ENCODE measurements at places on chromosomes 7 and 10.

DNA sequence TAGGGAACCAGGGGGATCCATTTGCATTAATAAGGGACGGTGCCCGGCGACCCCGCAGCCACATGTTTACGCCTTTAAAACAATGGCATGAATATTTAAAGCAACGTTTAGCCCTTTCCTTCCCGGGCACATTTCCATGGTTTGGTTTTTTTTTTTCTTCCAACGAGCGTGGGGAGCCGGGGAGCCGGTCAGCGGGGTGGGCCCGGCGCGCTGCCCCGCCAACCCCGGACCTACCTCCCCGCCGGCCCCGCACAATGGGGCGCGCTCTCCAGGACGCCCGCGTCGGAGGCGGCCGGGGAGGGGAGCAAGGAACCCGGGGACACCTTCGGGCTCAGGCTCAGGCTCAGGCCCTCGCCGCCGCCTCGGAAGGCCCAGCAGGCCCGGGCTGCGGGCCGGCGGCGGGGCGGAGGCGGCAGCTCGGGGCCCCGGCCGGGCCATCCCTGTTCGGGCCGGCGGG is 1.0 kb downstream of the SEPHS1 start:
- DNase-seq: no peak

DNA sequence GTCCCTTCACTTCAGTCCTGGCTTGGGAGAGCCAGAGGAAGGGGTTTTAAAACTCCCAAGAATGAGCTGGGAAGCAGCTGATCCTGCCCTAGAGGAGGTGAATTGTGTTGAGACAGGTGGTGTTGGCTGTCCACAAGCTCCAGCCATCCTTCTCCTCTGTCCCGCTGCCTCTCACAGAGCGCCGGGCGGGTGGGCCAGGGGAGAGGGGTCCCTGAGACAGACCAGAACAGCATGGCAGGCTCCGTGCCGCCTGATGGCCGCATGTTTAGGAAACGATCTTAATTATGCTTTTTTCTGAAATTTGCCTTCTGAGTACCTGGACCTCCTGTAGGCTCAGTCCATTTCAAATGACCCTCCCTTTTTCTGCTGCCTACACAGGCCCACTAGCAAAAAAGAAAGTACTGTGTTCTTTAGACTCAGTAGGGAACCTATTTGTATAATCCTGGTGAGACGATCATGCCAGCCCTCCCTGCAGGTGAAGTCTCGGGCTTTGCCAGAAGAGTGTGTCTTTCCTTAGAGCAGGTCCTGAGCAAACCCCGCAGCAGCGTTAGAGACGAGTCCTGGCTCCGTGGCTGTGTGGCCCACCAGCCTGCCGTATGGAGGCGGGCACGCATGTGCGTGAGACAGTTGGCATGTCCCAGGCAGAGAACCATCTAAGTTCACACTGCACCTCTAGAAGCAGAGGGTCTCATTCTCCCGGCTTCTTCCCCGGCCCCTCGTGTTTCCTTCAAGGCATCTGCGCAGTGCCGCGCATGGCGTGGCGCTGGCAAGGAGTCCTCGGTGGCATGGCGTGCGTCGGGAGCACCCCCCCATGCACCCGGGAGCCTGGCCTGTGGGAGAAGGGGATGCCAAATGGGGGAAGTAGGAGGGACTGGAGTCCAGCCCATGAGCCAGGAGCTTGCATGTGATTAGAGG is 26.3 kb upstream of the PWWP2B start:
- DNase-seq: no peak

GRCh38 chr7:155395176-155395797 is 62.6 kb upstream of the EN2 start:
- DNase-seq: no peak

- DNase-seq: no peak
These were observed 55.2 kb upstream of the DKK1 start for GRCh38 chr10:52258799-52259425.

DNA sequence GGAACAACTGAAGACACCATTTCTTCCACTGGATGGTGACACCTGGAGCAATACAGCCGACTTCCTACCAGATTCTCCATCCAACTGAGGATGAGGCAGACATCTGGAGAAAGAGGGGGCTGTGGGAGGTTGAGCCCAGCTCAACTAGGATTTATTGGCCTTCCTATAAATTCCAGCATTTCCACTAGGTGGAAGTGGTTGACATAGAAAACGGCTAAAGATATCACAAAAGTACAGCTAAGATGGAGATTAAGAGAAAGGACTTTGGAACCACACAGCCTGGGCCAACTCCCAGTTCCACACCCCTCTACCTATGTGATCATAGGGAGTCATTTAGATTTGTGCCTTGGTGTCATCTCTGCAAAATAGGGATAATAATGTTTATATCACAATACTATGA is 61.3 kb upstream of the CAV2 start:
- DNase-seq: peak; percentile 4

GRCh38 chr10:113027574-113028455 is 77.8 kb downstream of the TCF7L2 start:
- DNase-seq: peak; percentile 42

DNA sequence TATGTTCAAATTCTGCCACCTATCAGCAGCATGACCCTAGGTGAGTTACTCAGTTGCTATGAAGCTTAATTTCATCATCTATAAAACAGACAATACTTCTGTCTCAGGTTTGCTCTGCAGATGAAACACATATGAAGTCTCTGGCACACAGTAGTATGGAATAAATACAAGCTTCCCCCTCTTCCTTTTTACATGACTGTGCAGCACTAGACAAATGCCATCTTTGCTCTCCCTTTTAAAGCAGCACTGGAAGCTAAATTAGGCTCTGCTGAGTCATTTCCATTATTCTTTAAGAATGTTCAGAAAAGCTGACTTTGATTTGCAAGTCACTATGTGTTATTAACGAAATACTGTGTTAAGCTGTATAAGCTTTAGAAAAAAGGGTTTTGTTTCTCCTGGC is 40.7 kb upstream of the ANAPC16 start:
- no peak for DNase-seq

DNA sequence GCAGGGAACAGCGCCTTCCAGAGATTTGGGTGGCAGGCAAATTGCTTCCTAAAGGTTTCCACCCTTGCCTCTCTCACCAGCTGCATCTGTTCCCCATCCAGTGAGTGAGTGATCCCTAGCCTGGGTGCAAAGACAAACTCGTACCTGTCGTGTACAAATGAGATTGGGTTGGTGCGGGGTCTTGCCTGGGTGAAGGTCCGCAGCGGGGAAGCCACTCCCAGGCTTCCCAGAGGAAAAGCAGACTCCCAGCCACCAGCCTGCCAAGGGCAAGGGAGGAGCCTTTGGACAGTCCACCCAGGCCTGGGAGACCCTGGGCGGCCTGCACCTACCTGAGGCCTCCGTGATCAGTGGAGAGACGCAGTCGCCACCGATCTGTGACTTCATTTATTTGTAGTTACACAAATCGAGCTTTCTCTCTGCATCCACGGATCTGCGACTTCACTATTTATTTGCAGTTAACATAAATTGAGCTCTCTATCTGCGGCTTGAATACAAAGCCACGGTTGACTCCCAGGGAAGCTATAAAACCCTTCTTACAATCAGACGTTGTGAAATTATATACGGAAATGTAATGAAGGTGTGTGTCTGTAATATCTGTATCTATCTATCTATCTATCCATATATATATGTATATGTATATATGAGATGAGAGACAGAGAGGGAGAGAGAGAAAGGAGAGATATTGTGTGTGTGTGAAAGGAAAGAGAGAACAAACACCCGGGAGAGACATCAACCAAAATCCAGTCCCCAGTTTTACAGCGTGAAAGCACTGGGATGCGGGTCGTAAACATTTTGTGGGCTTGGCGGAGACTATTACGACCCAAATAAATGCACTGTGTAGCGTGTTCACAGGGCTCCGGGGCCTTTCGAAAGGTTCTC is 3.0 kb upstream of the HOXA7 start:
- DNase-seq: no peak

DNA sequence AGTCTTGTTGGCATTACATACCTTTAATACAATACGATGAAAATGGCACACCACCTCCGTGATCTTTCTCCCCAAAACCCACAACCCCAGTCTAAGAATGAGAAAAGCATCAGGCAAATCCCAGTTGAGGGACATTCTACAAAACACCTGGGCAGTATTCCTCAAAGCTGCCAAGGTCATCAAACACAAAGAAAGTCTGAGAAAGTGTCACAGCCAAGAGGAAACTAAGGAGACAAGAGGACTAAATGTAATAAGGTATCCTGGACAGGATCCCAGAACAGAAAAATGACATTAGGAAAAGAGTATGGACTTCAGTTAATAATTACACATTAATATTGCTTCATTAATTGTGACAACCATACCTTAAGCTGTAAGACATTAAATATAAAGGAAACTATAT is 14.5 kb upstream of the FRMD4A start:
- DNase-seq: no peak

DNA sequence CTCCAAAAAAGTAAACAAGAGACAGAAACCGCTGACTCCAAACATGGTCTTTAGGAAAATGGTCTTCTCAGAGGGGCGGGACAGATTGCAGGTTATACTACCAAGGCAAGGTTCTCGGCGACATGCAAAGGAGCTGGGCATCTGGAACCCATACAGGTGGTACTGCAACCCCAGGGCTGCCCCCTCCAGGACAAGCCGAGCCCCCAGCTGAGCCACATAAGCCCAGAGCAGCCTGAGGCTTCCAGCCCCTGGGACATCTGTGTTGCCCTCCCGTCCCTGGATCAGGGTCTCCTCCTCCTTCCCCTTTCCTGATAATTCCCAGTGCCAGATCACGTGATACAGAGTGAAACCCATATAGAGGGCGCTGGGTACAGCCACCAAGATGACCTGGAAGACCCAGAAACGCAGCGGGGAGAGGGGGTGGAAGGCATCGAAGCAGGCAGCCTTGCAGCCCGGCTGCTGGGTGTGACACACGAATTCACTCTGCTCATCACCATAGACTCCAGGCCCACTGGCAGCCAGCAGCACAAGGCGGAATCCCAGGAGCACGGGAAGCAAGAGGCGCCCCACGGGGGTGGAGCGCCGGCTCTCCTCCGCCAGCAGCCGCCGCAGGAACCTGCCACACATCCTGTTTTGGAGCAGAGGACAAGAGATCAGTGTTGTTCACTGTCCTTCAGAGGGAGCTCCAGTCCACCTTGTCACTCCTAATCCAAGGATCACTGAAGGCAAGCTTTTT is at the start of gene GJC3:
GJC3 (minus strand) TSS at position 627 of the 736 bp plus-strand sequence; CDS start at position 627, 0 bp downstream.
- DNase-seq: peak; percentile 70

All from HepG2 (cell line).